ENCODE measurements at places on chromosomes 2 and 18.
A peak's percentile ranks its signal among the peaks of the same experiment; 100 is the strongest.

- no peak for DNase-seq
Observed at GRCh38 chr2:149141046-149141445, 102.5 kb downstream of the LYPD6B start.

DNA sequence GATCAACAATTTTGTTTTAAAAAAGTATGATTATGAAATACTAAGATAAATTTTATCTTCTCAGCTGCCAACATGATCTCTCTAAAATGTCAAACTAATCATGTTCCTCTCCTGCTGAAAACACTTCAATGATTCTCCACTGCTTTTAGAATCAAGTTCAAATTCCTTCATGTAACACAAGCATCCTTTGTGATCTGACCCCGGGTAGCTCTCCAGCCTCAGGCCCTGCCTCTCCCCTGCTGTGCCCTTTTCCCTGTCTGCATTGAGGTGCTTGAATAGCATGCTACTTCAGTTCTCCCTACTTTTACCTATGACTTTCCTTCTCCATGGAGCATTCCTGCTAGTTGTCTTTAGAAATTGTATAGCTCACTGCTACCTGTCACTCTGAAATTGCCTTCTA, 274.8 kb downstream of the PDE11A start:
- DNase-seq = no peak

DNA sequence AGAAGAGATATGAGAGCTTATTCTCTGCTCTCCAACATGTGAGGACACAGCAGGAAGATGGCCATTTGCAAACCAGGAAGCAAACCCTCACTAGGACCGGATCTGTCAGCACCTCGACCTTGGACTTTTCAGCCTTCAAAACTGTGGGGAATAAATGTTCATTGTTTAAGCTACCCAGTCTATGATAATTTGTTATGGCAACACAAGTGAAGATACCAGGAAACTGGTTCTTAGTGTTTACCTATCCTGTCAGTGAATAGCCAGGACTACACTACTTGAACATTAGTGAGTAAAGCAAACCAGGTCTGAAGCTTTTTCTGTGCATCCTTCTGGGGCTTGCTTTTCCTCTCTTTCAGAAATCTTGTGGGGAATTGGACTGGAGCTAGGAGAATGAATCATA, 44.4 kb upstream of the BARD1 start:
- DNase-seq = no peak

DNA sequence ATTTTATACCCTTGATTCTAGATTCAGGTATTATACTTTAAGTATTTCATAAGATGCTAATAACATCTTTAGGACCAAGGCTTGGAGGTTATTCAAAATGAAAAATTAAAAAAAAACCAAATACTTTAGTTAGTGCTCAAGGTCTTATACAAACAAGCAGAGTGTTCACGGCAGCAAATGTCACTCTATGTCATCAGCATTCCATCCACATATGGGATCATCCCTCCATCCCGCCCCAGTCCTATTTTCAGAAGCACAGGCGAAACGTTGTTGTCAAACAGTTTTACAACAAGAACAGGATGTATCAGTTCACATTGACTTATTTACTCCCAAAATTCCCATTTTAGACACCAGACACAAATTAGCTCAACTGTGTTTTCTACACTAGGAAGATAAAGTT, 83.7 kb downstream of the DSEL start:
- no peak for DNase-seq

DNA sequence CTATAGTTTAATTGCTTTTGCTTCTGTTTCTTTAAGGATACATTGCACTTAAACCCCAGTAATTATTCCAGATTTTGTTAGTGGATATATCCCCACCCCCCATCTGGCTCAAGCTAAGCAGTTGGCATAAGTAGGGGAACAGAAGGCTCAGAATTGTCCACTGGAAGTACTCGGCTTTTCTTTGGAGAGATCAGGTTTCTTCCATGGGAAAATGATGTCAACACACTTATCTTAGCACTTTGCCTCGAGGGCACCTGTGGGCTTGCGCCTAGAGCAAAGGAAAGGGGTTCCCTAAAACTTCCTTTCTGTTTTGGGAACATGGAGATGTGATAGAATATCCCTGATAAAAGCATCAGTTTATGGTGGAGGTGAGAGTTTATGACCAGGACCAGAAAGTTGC, 130.6 kb downstream of the FMNL2 start:
- DNase-seq = no peak

GRCh38 chr18:34491719-34492118, 218.4 kb upstream of the DTNA start:
- no peak for DNase-seq

DNA sequence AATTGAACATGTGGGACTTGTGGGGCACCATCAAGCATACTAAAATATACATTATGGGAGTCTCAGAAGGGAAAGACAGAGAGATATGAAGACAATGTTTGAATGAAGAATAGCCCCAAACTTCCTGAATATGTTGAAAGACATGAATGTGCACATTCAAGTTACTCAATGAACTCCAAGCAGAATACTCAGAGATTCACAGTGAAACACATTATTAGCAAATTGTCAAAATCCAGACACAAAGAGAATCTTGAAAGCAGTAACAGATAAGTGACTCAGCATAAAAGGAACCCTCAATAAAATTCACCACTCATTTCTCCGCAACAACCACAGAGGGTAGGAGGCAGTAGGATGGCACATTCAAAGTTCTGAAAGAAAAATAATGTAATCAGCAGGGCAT, 8.8 kb downstream of the C2orf92 start:
- no peak for DNase-seq

DNA sequence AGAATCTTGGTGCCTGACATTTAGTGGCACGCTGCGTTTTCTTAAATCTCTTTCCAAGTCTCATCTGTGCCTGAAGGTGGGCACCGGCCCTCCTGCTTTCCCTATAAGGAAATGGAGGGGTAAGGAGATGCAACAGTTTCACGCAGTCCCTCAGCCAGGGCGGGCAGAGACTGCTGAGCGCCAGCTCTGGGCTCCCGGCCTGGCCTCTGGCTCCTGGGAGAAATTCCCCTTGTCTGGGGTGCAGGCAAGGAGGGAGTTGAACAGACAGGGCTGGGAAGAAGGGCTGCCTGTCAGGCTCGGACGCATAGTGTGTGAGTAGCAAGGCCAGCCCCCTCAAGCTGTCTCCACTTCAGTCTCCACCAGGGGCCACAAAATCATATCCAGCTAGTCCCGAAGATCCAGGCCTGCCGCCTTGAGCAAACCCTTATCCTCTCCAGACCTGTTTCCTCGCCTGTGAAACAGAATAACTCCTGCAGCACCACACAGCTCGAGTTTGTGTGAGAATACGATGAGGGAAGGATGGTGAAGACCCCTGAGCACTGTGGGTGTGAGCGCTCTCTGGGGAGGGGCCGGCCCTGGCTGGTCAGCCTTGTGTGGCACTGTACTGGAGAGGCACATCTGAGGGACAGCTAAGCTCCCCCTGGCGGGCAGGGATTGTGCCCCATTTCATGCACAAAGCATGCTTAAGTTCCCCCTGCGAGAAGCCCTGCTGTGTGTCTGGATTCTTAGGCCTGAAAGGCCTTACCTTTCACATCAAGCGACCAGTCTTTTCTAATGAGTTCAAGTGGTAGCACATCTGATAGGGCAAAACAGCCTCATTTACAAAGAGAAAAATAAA, 33.8 kb downstream of the SDC1 start:
- DNase-seq = no peak

- no peak for DNase-seq
Observed at GRCh38 chr18:56517196-56517595, 121.2 kb downstream of the TXNL1 start.

- no peak for DNase-seq
Observed at GRCh38 chr2:216017365-216017764, 4.0 kb upstream of the MREG start.

- no peak for DNase-seq
Observed at GRCh38 chr2:200930947-200931626, 32.4 kb downstream of the ORC2 start.

DNA sequence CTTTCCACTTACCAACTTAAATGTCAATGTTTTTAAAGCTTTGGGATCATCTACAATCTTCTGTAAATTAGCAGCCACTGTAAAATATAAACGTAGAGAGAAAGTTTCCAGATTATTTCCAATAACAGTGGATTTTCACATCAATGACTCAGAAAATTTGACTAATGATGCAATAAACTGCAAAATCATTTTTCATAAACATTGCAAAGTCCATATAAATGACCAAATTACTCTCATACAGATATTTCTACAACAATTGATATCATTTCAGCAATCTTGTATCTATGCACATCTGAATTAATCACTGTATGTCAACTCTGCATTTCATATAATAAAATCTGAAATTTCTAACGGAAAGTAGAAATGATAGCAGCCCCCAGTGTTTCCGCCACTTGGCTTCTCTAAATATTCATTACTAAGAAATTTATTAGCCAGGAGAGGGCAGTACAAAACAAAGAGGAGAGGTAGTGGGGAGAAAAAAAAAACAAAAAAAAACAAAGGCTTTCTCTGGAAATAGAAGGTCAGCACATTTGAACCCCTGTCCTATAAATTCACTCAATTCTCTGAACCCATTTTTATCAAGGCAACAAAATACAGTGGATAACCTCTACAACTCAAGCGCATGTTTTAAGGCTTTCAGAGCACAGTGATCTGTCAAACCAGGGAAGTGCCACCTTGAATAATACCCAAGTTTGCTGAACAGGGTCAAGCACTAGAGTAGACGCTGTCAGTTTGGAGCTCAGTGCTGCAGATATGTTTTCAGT, 282.6 kb downstream of the STK39 start:
- no peak for DNase-seq

DNA sequence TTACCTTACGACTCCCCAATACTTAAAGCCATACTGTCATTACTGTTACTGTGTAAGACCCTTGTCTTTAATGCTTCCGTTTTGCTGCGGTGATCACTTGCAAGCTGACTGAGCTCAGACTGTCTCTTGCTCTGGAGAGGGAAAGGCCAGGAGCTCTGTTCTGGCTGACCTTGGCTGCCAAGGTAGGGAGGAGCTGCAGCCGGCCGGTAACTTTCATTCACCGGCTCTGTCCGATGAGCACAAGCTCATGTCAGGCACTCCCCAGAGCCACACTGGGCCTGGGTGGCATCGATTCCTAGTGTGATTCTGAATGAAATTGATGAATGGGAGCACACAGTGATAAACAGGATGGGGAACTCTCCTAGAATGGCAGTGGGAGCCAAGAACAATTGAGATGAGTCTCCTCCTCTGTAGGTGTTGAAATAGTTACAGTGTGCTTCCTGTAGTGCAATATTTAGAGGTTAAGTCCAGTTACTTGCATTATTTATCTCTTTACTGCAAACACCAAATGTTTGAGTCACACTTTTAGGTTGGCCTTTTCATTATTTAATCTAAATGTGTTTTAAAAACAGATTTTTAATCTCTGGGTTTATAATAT, 100.9 kb downstream of the ATP9B start:
- DNase-seq = no peak

DNA sequence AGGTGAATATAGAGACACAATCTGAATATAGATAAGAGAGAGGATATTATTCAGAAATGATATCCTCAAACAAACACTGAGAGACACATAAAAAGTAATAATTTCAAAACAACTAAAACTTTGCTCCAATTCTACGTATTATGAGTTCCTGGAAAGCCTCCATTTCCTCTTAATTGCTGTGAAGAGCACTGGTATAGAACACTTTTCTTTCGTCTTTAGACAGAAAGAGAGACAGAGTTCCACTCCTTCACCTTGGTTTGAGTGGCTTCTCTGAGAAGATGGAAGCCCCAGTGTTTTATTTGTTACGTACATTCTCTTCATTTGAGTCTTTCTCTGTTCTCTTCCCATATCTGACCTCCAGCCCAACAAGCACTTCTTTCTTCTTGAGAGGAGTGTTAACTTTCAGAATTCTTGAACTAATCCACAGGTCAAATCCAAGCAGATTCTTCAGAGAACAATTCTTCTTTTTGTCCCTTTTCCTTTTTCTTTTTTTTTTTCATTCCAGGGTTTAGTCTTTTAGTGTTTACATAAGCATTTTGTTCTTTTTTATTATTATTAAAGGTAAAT, 6.4 kb upstream of the PIK3C3 start:
- DNase-seq = no peak

GRCh38 chr2:70678576-70679143, 89.3 kb downstream of the ADD2 start:
- DNase-seq = no peak

GRCh38 chr2:120583851-120584570, 151.7 kb upstream of the GLI2 start:
- no peak for DNase-seq

DNA sequence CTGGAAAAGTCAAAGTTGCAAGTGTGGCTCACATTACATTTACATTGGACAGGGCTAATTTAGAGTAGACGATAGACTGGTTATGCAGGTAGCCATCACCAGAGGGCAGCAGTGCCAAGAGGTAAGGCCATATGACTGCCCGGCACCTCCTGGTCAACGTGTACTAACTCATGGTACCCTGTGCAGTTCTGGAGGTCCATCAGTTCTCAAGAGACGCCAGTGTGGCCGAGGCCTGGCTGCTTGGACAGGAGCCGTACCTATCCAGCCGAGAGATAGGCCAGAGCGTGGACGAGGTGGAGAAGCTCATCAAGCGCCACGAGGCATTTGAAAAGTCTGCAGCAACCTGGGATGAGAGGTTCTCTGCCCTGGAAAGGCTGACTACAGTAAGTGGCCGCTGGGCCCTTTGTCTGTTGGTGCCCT, 65.8 kb upstream of the EML6 start:
- DNase-seq = peak; percentile 15

DNA sequence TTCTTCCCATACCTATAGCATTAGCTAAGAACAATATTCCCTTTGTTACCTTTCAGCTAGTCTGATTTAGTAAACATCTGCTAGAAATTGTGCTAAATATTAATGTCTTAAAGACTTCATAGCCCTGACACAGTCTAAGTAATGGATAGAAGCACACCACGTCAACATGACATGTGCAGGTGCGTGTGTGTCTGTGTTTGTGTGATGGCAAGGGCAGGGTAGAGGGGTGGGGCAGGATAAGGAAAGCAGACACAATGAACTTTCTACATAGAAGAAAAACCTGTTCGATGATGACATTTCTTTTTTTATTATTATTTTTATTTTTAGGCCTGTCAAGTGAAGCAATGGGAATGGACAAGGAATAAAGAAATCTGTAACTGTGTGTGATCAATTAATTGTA, 223.3 kb downstream of the NOL4 start:
- no peak for DNase-seq

DNA sequence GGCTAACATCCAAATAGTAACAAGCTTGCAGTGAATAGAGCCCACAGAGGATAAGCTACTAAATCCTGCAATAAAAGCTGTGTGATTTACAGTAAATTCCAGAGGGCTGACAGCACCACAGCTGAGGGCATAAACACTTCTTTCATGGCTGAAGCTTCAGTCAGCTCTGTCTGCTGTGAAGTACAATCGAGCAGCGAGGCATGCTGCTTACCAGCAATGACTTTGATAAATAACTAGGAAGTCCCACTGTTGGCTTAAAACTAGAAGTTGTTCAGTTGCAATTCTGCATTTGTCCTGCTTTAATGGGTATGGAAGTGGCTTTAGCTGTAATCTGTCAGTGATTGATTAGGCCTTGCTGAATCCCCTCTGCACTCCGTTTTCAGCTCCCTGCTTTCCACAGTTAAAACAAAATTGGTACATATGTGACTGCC, 65.2 kb upstream of the FIGN start:
- no peak for DNase-seq

GRCh38 chr18:3595369-3596273, 145.6 kb downstream of the TGIF1 start:
- no peak for DNase-seq

- no peak for DNase-seq
Observed at GRCh38 chr2:77664491-77664890, 142.3 kb upstream of the LRRTM4 start.

GRCh38 chr2:51324051-51324450, 292.1 kb upstream of the NRXN1 start:
- no peak for DNase-seq

GRCh38 chr18:24731981-24732380, 271.5 kb downstream of the HRH4 start:
- DNase-seq = no peak

All from T-helper 1 cell (primary cell).